ENCODE measurements at places on chromosomes 16 and 17.

GRCh38 chr17:59483860-59484259 lies 81.5 kb upstream of the DHX40 start:
- no peak for DNase-seq

GRCh38 chr16:1968146-1968953 lies 1.7 kb downstream of the RNF151 start:
- DNase-seq = no peak

GRCh38 chr17:70225276-70225675 lies 55.9 kb downstream of the KCNJ2 start:
- no peak for DNase-seq

DNA sequence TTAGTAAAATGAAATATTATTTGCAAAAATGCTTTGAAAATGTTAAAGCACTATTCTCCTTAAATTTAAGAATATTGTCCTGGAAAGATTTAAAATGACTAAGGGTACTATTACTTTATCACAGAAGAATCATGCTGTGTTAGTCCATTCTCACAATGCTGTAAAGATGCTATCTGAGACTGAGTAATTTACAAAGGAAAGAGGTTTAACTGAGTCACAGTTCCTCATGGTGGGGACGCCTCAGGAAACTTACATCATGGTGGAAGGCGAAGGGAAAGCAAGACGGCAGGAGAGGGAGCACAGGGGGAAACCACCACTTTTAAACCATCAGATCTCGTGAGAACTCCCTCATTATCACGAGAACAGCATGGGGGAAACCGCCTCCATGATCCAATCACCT lies 245.6 kb downstream of the IRX3 start:
- no peak for DNase-seq

GRCh38 chr16:48182979-48183537 lies 27.3 kb upstream of the ABCC12 start:
- no peak for DNase-seq

DNA sequence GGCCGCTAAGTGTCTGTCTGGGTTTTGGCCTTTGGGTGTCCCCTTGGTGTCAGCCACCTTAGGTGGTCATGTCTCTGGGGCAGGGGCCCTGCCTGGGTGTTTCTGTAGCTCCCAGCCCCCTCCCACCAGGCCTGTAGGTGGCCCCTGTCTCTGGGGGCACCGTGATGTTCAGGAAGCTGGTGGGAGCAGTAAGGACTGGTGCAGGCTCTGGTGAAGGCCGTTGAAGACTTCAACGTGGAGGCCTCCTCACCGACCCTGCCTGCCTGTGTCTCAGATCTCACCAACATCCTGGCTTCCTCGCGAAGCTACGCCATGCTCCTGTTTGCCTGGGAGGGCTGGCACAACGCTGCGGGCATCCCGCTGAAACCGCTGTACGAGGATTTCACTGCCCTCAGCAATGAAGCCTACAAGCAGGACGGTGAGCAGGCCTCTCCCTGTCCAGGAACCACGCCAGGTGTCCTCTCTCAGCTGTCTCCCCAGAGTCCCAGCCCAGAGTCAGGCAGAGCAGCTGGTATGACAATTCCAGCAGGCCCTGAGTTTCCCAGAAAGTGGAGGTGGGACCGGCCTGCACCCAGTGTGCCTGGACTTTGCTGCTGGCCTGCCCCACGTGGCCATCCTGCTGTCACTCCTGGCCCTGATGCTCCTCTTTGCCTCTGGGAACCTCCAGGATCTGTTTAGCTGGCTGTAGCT lies 2.8 kb downstream of the ACE start:
- no peak for DNase-seq

DNA sequence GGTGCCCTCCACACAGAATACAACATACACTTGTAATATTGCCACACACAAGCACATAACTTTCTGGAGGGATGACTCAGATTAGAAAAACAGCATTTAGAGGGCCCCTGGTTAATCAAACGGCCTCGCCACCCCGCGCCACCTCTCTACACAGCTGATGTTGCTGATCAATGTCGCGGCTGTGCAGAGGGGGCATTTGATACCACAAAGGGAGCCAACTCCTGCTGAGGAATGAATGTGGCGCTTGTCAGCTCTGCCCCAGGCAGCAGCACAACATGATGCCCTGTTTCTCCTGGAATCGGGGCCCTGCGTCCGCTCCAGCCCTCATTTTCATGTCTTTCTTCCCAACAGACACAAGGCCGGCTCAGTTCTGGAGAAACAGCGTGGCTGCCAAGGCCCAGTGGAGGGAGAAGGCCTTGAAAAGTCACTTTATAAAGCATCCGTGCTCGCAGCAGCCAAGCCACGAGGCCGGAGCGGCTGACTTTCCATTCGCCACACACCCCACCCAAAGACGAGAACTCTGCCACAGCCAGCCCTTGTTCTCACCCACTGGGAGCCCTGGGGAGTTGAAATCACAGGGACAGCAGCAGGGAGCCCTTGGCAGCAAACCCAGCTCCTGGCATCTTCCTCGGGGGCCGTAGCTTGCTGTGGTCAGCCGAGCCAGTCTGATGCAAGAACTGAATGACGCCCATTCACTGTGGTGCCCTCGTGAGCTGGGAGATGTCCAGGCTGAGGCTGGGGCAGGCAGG lies 65.6 kb downstream of the XYLT1 start:
- DNase-seq = no peak

DNA sequence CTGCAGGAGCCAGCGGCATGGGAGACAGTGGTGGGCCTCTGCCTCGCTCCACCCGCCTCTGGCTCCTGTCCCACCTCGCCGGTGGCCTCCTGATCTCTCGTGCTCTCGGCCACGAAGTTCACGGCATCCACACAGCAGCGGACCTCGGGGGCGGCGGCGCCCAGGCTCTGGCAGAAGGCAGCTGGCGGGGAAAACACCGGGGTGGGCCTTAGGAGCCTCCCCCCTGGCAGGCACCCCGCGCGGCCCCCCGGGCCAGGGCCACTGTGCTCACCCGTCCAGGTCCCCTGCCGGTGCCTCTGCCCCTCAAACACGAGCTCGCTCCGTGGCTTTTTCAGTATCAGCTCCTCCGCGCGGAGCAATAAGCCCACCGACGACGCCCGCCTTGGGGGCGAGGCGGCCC lies 409 bp upstream of the C17orf107 start:
- no peak for DNase-seq

GRCh38 chr16:51665436-51665998 lies 514.4 kb upstream of the SALL1 start:
- no peak for DNase-seq

- DNase-seq = peak; percentile 7
These were observed at the start of gene ZPBP2 for GRCh38 chr17:39867880-39868553. ZPBP2 (plus strand) TSS chr17:39868202; CDS start chr17:39868355, 153 bp downstream.

GRCh38 chr16:15542261-15542660 lies 100.7 kb downstream of the MARF1 start:
- DNase-seq = no peak

DNA sequence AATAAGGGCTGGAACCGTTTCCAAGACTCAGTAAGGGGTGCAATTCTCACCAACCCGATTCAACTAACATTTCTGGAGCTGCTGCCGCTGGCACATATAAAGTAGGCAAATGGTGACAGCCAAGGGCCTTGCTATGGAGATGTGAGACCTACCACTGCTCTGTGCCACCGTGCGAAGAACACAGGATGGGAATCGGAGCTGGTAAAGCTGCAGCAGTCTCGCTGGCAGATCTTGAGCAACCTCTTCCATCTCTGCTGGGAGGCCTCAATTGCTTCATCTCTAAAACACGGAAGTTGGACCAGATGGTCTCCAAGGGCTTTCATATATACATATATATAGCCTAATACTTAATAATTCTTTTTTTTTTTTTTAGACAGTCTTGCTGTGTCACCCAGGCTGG lies 128.9 kb upstream of the RCVRN start:
- peak; percentile 56 for DNase-seq

DNA sequence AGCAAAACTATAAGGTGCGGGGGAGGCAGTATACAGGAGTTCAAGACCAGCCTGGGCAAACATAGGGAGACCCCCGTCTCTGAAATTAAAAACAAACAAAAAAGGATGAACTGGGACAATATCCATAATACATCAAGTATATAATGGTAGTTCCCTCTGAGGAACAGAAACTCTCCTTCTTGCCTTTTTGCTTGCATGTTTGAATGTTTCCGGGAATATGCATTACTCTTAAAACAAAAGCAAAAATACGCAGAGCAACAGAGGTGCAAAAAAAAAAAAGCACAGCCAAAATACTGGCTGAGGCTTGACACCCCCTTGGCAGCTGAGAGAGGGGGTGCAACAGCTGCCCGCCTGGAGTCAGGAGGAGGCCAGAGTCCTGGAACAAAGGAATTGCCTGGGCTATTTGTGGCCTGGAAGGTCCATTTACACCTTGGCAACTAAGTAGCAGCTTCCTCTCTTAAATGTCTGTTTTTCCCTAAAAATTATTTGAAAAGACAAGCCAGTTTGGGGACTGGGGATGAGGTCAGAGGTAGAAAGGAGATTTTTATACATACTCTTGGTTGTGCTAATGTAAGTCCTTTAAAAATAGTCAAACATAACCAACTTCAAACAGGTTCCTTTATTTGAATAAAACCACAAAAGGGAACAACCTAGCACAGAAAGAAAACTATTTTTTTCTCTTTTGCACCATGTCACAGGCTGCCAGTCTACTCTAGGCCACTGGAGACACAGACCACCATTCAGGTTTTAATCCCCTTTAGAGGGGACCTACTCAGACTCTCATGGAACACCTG lies 19.5 kb downstream of the USP7 start:
- no peak for DNase-seq

- no peak for DNase-seq
These were observed 67.0 kb upstream of the ENDOV start for GRCh38 chr17:80347948-80348351.

- peak; percentile 65 for DNase-seq
These were observed 199.5 kb upstream of the PMFBP1 start for GRCh38 chr16:72371307-72372086.
